ENCODE measurements at places on chromosomes 3 and 15.

GRCh38 chr3:54691289-54691771 is 236.5 kb downstream of the LRTM1 start:
- DNase-seq, result no peak

DNA sequence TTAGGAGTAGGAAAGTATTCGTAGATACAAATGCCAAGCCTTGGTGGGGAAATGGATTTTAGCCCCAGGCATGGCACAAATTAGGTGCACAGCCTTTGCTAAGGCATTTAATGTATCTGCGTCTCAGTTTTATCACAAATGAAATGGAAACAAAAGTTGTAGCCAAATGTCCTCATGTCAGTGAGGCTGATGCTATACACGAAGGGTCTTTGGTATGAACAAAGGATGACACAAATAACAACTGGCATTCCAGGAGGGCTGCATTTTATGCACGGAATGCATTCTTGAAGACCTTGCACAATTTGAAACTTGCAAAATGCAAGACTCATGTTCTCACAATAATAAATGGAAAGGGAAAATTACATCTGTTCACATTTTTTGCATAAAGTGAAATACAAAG is 181.9 kb downstream of the SV2B start:
- DNase-seq, result no peak

- no peak for DNase-seq
Observed at GRCh38 chr15:88701561-88702095, 62.8 kb downstream of the ISG20 start.

DNA sequence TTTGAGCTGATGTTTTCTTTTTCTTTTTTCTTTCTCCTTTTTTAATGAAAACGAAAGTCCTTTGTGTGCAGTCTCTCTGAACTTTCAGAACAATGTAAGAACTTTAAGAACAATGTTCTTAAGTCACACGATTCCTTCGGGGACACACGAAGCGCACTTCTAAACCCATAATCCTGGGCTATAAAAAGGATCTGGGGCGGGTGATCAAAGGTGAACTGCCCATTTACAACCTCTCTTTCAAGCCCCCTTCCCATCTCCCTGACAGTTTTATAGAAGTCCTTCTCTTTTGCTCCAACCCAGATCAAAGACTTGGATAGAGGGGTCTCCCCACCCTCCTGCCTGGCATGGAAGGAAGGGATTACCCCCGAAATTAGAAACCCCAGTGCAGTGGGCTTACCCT is 126.8 kb downstream of the BDH1 start:
- no peak for DNase-seq

DNA sequence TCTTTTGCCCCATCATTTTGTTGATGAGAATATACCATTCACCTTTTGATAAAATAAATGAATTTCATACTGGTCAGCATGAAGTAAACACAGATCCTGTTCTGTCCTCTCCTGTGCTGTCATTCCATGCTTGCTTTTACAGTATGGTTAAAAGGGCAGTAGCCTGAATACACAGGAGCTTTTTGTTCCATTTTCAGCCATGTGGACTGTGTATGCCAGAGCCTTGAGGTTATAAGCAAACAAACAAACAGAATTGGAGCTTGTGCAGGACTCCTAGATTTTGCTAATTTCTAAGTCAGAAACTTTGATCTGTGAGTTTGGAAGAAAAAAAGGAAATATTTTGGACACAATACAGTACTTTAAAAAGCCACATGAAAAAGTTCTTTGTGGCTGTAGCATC is 91.9 kb downstream of the LRRC28 start:
- no peak for DNase-seq

Data from CD4-positive, alpha-beta T cell treated with Interferon alpha-2 for 1 hour (primary cell).